ENCODE measurements at places on chromosomes 13 and 19.

- no peak for DNase-seq
Observed at GRCh38 chr13:94435604-94436226, 43.8 kb downstream of the DCT start.

DNA sequence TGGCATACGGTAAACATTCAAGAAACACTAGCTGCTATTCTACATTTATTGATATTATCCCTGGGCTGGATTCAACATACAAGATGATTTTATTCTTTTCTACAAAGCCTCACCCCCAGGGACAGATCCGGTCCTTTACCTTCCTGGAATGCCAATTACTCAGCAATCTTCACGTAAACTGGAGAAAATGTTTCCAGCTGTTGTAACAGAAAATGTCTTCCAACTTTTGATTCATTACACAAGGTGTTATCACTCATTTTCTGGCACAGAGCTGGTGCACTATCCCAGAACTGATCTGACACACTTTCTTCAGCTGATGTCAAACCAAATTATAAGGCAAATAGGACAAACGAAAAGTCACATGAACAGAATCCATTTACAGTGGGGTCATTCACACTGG is 33.1 kb downstream of the DCLK1 start:
- peak; percentile 12 for DNase-seq

DNA sequence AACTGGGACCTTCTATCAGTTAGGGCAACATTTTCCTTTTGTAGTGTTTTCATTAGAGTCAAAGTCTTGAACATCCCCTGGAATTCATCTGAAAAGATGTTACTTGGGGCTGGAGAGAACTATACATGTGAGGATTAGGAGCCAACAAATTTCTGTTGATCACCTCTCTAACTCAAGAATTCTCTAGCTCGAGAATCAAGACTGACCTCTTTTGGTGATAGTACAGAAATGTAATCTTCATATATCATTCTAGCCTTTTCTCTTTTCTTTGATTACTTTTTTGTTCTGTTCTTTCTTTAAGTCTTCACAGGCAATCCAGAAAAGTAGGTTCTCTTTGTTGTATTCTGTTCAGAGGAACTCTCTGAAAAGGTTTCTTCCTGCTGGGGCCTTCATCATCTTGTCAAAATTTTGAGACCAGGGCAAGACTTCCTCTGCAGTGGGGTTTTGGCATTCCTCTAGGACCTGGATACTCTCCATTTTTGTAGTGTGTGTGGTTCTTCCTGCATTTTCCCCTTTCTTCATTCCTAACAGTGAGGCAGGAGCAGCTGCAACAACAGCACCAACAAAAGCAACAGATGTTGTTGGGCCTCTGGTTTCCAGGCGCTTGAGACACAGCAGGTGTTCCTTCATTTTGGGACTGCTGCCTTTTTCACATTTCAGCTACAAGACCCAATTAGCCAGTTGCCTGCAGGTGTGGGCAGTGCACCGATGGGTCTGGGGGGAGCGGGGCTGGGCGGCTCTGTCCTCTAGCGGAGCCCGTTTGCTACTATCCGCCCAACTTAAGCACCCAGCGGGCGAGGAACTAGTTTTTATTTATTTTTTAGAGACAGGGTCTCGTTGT is 26.2 kb downstream of the ELF1 start:
- DNase-seq = no peak

DNA sequence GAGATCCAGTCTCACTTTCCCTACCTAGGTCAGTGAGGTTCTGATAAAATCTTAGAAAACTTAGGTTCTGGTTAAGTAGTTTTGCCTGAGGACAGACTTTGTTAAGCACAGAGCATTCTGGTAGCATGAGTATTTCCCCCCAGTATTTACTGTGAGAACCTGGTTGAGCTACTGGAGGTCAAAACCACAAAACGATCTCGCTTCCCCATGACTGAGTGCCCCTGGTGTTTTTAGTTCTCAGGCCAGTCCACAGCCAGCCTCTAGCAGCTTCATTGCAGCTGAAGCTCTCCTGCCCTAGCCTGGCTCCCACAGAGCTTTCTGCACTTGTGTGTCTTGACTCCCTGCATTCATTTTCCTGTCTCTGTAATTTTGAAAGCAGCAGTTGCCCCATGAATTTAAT is 1138.2 kb downstream of the UQCRFS1 start:
- DNase-seq = no peak

GRCh38 chr13:77489566-77490337 is 45.8 kb upstream of the SCEL start:
- DNase-seq = no peak

DNA sequence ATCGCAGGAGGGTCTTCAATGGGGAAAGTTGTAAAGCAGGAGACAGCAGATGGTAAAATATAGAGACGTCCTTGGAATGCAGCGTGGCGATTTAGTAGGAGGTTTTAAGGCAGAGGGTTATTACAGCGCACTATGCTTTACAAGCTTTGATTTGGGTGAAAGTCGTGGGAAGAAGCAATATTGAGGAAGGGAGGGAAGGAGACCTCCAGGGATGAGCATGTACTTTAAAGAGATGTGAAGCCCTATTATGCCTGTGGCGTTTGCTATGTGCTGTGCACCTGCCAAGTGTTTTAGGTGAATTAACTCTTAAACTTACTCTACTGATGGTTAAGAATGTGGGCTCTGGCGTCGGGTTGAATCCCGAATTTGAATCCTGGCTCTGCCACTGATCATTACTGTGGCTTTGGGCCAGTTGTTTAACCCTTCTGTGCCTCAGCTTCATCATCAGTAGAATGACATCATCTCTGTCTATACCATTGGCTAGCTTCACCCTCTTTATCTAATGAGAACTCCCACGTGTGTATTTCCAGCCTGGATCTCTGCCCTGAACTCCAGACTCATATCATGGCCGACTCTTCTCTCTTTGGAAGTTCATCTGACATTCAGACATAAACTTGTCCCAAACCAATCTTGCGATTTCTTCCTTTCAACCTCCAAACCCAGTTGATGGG is 583 bp downstream of the CCDC61 start:
- no peak for DNase-seq

DNA sequence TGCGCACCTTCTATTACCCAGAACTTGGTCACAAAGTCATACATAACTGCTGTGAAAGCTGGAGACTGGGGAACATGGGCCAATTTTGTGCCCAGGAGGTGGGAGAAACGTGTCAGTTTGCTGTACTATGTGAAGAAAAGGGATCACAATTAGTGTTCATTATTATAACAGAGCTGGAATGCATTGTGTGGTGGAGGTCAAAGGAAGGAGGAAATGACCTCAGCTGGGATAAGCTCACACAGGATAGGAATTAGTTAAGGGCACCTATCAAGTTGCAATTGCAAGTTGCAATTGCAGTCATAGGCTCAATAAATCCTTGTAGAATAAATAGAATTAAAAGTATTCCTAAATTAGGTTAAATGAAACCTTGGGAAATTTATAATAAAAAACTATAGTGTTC is 103.9 kb upstream of the OBI1 start:
- no peak for DNase-seq

- no peak for DNase-seq
Observed at GRCh38 chr19:45476304-45476703, 8.5 kb downstream of the FOSB start.

GRCh38 chr13:38854226-38854625 is 136.4 kb downstream of the STOML3 start:
- no peak for DNase-seq

Measured in fibroblast of skin of left biceps (primary cell).